NCI-H82 (cell line): ENCODE measurements at places on chromosomes 7 and 10.

- DNase-seq: no peak
Measured at GRCh38 chr10:48501226-48501625, 103.6 kb downstream of the ARHGAP22 start.

DNA sequence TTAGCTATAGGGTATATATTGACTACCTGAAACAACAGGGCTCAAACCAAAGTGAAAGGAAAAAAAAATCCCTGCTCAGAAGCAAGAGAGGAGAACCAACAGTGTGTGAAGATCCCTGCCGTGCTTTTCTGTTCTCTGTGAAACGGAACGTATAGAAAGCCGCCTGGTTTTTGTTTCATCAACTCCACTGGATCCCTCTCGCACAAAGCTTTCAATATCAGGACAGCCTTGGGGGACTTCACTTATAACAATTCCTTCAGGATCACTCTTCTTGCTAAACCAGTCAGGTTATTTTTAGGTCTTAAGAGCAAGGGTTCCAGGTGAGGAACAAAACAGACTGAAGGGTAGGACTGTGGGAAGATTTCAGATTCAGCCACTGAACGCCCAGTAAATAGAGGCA, 151.1 kb upstream of the CACNA2D1 start:
- peak; percentile 55 for DNase-seq

DNA sequence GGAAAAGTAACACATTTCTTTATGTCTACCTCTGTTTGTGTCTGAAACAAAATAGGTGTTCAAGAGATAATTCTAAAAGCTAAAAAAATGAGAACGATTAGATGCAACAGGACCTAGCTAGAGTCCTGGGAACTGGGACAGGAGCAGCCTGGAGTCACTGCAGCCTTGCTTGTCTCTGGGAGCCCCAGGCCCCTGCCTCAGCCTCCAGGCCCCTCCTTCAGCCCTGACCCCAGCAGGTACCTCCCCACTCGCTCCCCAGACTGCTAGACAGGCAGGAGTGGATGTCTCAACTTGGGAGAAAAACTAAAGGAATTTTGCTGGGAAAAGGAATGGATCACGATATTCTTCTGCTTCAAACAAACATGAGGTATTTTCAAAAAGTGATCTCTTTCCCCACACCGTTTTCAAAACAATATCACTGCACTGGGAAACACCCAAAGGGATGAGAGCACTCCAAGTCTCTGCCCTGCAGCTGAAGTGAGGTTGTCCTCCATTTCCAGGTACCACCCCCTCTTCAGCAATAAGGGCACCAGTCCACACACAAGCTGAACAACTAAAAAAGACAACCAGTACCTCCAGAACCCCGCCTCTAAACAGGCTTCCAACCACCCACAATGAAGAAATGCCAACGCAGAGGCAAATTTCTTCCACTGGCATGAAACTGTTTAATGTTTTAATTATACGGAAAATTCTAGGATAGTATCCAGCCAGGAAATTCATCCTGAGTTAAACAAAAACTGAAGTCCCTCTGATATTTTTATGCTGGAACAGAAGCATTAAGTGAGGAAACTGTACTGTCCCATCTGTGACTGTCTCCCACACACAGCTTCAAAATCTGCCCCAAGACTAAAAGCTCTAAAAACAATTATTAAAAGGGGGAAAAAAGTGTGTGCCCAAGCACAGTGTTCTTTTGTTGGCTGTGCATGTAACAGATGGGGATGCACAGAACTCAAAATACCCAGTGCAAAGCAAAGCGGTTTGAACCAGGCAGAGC, 47.2 kb downstream of the XPNPEP1 start:
- DNase-seq: no peak

DNA sequence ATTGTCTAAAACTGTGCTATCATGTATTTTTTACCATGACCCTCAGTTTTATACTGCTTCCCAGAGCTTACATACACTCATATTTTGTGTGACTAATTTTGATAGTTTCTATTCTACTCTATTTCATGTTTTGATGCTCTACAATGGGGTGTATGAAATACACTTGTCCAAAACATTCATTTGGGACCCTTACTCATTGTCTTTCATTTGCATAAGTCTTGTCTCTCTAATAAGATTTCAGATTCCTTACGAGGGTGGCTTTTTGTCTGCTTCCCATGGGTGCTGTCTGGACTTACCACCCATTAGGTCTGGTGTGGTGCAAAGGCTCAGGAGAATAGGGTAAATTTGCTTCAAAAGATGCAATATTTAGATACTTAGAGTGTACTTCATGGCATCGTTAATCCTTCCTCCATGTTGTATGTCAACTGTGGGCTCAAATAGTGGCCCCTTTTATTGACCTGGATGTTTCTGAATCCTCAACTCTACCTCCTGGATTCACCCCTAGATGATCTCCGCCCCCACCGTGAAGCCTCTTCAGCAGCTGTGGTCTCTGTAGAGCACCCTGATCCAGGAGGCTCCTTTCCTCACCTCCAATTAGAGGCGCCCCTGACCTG, 3.6 kb upstream of the GIMAP5 start:
- DNase-seq: no peak

DNA sequence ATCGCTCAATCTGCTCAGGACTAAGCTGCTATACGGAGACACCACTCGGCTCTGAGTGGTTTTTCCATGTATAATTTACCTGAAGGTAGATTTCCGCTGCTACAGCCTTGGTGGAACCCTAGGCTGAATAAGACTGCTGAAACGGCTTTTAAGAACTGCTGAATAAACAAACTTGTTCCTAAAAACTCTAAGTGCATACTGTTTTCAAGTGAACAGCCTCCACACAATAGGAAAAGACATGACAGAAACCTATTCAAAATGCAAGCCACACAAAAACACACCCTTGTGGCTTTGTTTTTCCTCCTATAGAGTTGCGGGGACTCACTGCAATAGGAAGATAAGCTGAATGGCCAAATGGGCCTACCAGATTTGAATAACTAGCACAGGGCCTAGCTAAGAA, 117.2 kb downstream of the UBE2H start:
- DNase-seq: no peak

DNA sequence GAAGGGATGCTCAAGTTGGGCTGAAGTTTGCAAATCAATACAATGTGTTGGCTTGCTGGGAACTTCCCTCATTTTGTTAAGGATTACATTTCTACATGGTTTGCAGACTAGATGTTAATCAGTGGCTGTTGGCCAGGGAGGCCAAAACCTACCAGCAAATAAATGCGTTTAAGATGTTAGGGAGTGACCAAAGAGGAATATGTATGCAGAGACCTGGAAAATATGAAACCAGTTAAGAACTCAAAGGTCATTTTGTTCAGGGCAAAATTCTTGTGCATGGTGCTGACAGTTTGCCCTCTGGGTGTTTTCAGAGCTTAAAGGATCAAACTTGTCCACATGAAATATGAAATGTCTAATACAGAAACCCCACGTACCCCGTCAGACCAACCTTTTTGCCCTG, 30.3 kb downstream of the GATA3 start:
- DNase-seq: no peak

- no peak for DNase-seq
Measured at GRCh38 chr10:98619446-98619845, 172.7 kb upstream of the HPS1 start.

- peak; percentile 26 for DNase-seq
Measured at GRCh38 chr10:96255549-96256333, 15.6 kb downstream of the BLNK start.

DNA sequence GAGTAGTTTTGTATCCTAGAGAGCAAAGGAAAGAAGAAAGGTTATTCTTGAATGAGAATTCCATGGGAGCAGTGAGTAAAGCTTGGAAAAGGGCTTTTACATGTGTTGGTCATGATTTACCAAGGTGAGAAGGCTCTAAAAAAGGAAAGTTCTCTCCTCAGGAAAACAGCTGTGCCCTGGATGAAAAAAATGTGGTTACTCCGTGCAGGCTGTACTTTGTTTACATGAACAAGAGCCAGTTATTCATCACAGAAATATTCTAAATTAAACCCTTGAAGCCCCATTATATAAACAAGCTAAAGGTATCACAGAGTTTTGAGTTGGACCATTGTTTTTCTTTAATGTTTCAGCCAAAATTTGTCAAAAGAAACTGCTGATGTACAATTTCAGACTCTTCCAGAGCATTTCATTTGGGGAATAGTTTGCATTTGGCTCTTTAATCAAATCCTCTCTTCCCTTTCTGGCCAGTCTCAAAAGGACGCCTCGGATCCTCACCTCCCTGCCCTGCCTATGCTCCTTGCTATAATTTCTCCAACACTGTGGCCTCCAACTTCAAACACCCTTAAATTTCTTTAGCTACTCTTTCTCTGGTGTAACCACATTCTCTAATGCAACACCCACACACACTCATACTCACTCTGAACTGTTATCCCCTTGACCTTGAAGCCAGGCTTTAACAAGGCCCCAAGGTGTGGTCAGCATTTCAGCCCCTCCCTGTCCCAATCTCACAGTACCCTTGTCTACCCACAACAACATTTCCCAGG, 47.4 kb downstream of the AFAP1L2 start:
- DNase-seq: no peak

- DNase-seq: no peak
Measured at GRCh38 chr10:43888586-43888985, 239.9 kb upstream of the ZNF32 start.

DNA sequence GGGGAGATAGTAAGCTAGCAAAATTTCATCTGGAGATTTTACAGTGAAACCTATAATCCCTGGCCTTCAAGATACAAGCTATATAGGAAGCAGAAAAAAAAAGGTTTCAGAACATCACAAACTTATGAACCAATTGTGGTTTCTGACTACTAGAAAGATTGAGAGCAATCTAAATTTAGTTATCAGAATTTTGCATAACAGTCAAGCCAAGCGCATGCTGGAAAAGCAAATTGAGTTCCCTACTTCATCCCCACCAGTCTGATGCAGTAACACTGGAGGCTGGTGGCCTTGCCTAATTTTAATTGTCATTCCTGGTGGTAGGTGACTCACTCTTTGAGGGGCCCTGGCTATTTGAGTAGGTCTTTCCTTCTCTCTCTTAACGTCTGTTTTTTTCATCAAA, 46.3 kb upstream of the ELMO1 start:
- DNase-seq: no peak

DNA sequence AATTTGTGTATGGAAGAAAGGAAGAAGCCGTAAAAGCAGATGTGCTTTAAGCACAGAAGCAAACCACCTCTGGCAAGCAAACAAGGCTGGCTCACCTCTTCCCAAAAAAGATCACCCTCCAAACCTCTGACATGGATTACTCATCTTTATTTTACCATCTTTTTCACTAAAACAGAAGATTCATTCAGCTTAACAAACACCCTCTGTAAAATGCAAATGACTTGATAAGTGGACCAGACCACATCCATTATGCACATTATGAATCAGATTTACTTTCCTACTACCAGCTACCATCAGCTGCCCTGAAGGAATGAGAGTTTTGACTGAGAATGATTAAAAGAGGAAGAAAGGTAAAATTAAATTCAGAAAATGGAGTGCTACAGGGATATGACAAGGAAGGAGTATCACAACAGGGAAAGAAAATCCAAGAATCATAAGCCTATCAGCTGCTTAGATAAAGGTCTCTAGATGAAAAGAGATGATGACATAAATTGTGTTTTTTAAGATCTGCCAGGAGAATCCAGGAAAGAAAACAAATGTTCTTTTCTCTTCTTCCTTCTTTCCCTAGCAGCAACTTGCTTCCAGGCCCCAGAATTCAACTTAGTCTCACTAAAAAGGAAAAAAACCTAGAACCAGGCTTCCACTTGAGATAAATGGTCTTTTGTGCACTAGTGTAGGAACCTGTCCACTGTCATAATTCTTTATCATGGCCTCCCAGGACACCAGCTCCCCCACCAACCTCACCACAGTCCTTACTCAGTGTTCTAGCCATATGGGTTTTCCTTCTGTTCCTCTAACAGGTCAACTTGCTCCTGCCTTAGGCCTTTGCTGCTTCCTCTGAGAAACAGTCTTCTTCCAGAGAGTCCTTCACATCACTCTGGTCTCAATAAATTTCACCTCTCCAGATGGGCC, 47.4 kb downstream of the JAZF1 start:
- DNase-seq: no peak

GRCh38 chr7:151773797-151774196, 103.1 kb downstream of the PRKAG2 start:
- no peak for DNase-seq

GRCh38 chr10:17872191-17873091, 63.3 kb downstream of the MRC1 start:
- peak; percentile 20 for DNase-seq

- no peak for DNase-seq
Measured at GRCh38 chr10:49417311-49418052, 21.6 kb upstream of the DRGX start.

DNA sequence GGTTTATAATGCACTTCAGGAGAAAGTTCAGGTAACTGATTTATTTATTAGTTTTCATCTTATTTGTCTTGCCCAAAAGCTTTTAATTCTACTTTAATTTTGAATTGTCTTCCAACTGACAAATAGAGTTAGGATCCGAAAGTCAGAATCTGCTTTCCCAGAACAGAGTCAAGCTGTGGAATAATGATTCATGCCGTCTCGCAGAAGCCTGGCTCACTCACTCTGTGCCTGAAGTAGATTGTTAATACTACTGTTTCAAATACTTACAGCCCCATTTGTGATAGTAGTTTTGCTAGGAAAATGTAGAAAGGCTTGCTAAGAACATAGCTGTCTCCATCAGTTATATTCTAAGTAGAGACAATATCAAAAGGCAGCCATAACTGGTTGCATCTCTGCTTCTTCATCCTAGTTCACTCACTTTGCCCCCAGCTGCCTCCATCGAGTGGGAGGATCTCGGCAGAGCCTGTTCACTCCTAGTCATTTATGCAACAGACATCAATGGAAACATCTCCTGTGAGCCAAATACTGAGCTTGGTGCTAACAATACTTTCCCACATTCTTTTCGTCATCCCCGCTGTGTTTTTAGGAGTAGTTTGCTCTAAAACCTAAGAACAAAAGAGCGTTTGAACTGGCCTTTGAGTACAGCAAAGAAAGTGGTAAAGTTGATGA, 28.0 kb downstream of the ABRAXAS2 start:
- DNase-seq: no peak

- peak; percentile 80 for DNase-seq
Measured at GRCh38 chr7:22853674-22854157, 31.1 kb upstream of the TOMM7 start.

- peak; percentile 5 for DNase-seq
Measured at GRCh38 chr10:33715303-33715975, 381.0 kb upstream of the NRP1 start.

DNA sequence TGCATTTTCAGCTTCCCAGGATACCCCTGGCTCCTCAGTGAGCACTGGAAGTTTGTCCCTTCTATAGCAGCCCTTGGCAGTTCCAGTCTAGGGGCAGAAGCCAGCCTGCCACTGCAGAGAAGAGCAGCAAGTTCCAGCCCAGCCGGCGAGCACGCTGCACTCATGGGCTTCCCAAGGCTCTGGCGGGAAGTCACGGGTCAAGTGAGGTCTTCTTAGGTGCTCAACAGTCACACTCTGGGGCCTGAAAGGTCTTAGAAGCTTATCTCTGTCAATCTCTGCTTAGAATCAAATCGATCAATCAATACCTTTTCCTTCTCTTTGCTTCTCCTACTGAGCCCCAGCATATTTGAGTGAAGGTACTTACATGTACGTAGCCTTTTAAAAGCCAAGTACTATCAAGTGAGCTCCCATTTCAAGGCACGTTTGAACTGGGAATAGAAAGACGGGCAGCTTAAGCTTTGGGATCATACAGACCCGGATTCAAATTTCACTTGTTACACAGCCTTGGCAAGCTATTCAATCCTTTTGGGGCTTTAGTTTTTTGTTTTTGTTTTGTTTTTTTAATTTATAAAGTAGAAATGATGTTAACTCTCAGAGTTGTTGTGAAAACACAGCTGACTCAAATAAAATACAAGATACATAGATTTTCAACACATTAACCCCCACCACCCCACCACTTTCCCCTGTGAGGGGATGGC, 152.6 kb upstream of the KLF14 start:
- peak; percentile 51 for DNase-seq
